ENCODE measurements at places on chromosomes 11 and 22.
A peak's percentile ranks its signal among the peaks of the same experiment; 100 is the strongest.

- peak; percentile 35 for DNase-seq
Measured at GRCh38 chr11:131868629-131869507, 498.5 kb downstream of the NTM start.

DNA sequence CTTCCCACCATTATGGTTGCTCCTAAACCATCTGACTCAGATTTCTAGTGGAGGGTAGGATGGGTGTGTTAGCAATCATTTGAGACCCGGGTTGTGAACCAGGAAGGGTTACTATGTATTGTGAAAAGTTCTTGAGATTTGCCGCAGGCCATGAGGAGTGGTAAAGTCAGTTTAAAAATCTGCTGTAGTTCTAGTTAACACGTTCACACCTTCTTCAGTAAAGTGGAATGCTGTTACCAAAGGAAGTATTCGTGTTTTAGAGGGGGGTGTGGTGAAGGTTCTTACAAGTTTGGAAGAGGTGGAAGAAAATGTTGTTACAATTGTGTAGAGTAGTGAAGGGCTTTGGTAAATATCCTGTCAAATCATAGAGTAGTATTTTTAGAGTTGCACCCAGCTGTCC is 2.6 kb downstream of the MTMR3 start:
- no peak for DNase-seq

DNA sequence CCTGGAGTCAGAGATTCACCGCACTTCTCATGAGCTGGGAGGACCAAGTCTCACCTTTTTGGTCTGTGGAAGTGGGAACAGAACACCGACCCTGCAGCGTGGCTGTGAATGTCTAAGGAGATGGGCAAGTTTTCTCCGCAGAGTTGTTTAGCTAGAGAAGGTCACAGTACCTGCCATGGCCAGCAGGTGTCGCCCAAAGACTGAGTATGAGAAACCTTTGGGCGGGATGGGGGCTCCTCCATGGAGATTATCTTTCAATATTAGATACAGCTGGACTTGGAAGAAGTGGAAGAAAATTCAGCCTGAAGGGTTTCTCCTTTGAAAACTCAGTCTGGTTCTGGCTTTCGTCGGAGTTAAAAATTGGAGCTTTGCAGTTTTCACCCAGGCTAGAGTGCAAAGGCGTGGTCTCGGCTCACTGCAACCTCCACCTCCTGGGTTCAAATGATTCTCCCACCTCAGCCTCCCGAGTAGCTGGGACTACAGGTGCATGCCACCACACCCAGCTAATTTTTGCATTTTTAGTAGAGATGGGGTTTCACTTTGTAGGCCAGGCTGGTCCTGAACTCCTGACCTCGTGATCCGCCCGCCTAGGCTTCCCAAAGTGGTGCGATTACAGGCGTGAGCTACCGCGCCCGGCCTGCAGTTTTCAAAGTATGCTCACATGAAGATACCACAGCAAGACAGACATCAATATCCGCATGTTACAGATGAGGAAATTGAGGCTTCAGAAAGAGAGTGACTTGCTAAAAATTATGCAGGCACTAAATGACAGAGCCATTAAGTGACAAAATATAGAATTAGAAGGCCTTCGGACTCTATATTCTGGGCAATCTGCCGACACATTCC is 10.7 kb upstream of the DSCAML1 start:
- DNase-seq = peak; percentile 54

DNA sequence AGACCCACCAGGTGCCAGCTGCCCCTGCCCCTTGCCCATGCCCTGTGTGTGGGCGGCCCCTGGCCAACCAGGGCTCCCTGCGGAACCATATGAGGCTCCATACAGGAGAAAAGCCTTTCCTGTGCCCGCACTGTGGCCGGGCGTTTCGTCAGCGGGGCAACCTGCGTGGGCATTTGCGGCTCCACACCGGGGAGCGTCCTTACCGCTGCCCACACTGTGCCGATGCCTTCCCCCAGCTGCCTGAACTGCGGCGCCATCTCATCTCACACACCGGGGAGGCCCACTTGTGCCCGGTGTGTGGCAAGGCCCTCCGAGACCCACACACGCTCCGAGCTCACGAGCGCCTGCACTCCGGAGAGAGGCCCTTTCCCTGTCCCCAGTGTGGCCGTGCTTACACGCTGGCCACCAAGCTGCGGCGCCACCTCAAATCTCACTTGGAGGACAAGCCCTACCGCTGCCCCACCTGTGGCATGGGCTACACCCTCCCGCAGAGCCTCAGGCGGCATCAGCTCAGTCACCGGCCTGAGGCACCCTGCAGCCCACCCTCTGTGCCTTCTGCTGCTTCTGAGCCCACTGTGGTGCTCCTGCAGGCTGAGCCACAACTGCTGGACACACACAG is 4.3 kb downstream of the ZNF408 start:
- no peak for DNase-seq

GRCh38 chr11:71305451-71306125 is 53.2 kb upstream of the SHANK2 start:
- DNase-seq = no peak

GRCh38 chr11:118909619-118910308 is 16.0 kb downstream of the BCL9L start:
- DNase-seq = no peak

DNA sequence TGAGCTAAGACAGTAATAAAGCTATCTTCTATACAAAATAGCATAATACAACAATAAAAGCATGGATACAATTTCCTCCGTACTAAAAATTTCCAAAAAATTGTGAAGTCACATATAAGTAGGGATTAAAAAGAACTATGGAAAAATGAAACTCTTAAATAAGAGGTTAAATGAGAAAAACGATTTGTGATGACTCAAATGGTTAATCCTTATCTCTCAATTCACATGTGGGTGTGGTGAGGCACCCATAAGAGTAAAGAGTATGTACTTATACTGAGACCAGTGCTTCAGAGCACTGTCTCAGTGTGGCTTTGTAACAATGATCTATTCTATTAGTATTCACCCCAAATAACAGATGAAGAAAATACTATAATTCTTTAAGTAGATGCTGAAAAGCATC is 25.0 kb upstream of the CCDC34 start:
- no peak for DNase-seq

- no peak for DNase-seq
Measured at GRCh38 chr11:33774736-33775466, 581 bp upstream of the FBXO3 start.

DNA sequence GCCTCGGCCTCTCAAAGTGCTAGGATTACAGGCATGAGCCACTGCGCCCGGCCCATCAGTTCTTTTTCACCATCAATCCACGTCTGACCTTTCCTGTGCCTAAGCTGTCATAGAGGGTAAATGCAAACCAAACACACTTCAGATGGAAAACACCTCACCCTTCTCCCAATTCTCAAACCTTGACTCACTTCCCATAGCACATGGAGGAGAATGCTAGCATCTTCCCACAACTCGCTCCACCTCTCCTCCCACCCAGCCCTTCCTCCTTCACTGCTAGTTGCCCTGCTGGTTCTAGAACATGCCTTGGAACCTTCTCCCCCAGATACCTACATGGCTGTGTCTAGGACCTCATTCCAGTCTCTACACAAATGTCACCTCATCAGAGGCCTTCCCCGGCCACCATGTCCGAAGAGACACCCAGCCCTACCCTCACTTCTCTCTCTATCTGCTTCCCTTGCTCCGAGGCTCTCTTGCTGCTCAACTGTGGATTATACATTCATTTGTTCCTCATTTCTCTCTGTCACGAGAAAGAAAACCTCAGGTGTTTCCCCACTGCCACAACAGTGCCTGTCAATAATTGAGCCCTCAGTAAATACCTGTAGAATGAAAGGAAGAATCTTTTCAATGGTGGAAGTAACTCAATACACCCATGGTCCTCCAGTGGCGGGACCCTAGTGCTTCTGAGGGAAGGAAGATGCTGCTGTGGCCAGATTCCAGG is 21.3 kb upstream of the NCF4 start:
- DNase-seq = no peak

- DNase-seq = peak; percentile 63
Measured at GRCh38 chr22:50308597-50308935, 1.1 kb upstream of the PLXNB2 start.

DNA sequence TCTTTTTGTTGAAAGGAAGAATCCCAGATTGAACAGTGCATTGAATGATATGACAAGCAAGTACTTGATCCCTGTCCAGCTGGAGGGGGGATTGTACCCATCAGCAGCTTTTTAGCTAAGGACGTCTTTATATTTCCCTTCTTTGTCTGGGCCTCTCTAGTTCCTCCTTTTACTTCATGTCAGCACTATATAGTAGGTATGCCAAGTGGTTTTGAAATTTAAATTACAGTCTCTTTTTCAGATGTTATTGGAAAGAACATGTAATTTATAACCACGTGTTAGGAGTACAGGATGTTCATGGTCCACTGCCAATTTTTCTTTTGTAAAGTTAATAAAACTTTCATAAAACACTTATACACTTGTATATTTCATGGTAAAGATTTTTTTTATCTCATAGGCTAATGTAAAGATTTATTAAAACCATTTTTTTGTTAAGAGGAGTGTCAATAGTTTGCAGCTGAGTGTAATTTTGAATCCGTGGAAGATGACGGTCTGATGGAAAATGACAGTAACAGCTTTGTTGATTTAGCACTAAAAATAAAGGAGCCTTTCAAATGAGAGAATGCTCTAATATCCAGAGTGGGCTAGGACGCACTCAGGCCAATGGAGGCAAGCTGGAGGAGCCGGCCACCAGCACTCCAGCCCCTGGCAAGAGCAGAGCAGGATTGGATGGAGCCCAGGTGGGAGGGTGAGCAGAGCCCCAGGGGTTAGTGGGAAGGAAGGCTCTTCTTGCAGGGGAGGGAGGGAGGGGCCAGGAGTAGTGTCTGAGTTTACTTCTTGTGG is 488.3 kb downstream of the INSC start:
- no peak for DNase-seq

DNA sequence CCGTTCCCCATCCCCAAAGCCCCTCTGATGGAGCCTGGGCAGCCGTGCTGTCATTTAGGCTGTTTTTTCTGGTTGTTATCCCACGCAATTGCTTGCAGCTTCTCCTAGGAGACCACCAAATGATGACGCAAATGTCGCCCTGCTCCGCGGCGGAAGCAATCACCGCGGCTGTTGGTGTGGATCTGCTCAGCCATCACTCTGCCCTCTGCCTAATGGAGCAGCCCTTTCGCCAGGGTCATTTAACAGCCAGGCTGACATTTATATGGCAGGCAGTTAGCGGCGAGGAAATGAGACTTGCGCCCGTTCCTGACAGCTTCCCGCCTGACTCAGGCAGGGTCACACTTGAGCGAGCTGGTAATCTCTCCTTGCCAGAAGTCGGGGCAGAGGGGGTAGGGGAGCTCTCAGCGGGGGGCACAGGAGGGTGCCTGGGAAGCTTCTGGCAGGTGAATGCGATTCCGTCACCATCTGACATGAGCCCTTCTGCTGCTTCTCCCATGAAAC is 97.9 kb upstream of the RTL6 start:
- no peak for DNase-seq

GRCh38 chr11:94873916-94874540 is 99.3 kb downstream of the CWC15 start:
- no peak for DNase-seq

DNA sequence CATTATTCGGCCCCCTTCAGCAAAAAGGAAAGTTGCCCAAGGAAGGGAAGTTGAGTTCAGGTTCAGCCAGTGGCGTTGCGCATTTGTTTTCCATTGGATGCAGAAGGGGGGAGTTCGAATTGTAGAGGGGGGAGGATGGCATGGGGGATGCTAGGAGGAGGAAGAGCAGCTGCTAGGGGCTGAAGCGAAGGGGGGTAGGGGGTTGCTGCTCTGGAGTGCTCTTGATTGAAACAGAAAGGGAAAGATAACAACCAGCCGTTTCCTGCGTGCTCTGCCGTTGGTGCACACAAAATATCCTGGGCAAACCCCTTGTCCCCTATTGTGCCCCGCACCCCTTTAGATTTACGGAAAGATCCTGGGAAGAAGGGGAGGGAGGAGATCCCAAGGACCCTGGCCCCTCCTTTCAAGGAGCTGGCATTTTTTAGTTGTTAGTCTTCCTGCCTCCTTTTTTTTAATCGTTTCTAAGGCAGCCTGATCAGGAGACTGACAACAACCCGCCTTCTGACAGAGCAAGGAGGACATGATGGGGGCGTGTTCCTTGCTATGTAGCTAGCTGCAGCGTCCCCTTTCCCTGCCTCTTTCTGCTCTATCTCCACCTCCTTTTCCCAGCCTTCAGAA is 2.1 kb downstream of the KMT2A start:
- DNase-seq = peak; percentile 77

DNA sequence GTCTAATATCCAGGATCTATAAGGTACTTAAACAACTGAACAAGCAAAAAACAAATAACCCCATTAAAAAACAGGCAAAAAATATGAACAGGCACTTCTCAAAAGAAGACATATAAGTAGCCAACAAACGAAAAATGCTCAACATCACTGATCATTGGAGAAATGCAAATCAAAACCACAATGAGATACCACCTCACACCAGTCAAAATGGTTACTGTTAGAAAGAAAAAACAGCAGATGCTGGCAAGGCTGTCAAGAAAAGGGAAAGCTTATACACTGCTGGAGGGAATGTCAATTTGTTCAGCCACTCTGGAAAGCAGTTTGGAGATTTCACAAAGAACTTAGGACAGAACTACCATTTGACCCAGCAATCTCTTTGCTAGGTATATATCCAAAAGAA is 30.6 kb upstream of the NOX4 start:
- no peak for DNase-seq

GRCh38 chr22:26892166-26893041 is 235.0 kb downstream of the MIAT start:
- DNase-seq = no peak

GRCh38 chr22:23270798-23271596 is 90.7 kb downstream of the BCR start:
- DNase-seq = no peak

GRCh38 chr22:19447330-19448075 is at the start of gene C22orf39:
Gene C22orf39, minus strand, starts transcription at chr22:19447711. Its CDS starts 23 bp downstream, at chr22:19447688.
- DNase-seq = peak; percentile 92

DNA sequence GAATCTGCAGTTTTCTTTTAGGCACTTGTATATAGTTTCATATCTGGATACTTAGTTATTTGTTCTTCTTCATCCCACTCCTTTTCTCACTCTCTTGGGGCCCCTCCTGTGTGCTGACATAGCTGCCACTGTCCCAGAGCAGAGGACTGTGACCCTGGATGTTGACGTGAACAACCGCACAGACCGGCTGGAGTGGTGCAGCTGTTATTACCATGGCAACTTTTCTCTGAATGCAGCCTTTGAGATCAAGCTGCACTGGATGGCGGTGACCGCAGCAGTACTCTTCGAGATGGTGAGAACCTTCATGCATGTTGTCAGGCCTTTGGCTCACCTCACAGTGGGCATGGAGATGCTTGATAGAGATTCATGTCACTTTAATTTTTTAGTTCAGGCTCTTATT is 50.9 kb upstream of the YWHAH start:
- DNase-seq = no peak

DNA sequence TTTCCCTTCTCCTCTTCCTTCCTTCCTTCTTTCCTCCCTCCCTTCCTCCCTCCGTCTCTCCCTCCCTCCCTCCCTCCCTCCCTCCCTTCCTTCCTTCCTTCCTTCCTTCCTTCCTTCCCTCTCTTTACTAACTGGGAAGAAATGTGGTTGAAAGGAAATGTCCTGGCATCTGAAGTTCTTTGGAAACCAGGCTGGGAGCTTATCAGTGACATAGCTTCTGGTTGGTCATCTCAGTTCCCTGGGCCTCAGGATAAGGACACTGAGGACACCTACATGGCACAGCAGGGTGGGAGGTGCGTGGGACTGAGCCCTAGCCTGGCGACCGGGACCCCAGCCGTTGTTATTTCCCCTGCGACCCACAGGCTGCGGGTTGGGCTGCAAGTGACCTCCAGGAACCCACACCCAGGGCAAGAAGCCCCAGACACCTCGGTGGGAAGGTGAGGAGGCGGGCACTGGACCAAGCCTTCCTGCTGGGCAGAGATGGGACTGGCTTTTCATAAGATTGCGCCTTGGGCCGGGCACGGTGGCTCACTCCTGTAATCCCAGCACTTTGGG is 1486.5 kb downstream of the TBC1D22A start:
- DNase-seq = no peak
